Right renal pelvis (tissue), 4 donors: ENCODE measurements at places on chromosomes 3 and 15.

DNA sequence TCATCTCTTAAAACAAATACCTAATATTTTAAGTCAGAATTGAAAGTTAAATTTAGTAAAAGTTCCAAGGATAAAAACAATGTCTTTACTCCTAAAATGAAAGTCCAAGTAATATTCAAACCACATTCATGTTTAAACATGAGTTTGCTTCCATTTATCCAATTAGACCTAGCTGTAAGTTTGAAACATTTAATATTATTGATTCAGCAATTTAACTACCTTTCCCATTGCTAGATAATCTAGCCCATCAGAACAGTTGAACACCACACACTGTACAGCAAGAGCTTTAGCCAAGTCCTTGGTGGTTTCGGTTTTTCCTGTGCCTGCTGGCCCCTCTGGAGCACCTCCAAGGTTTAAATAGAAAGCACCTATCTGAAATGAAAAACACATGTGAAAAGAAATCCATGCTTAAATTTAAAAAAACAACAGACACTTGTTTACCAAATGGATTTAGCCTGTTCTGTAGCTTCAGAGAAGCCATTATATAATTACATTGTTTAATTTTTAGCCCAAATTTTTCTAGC, 97.8 kb downstream of the DNAH12 start:
- DNase-seq, result no peak

- no peak for DNase-seq
These were observed 9.7 kb upstream of the EIF4E3 start for GRCh38 chr3:71734881-71735280.

GRCh38 chr15:79812541-79812940, 84.3 kb downstream of the MTHFS start:
- no peak for DNase-seq

- DNase-seq, result no peak
These were observed 12.8 kb downstream of the SPTSSB start for GRCh38 chr3:161358488-161358887.

DNA sequence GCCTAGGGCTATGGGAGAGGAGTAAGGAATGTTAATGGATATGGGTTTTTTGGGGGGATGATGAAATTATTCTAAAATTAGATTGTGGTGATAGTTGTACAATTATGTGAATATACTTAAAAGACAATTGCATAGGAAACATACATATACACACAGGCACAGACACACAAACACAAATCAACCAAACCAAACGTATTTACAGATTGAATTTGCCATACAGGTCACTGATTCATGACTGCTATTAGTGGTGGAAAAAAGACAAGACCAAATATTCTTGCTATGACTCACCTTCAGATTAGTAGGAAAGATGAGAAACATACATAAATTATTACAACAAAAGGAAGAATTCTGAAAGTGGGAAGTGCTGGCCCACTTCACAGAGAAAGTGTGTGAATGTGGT, 85.3 kb downstream of the C3orf38 start:
- DNase-seq, result no peak

DNA sequence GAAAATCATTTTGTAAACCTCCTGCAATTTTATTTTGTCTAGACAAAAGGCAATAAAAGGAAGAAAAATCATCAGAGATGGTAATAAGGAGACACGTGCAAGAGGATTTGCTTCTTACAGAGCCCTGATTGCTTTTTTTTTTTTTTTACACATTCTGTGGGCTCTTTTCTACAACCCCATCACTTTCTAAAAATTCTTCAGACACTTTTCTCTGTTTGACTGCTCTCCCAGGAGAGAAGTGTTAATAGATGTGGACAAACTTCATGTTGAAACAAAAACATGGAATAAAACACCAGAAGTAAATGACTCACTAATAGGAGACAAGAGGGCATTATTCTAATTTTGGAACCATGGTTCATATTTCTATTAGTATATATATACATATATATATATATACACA, 114.4 kb upstream of the TPRG1 start:
- DNase-seq, result no peak

DNA sequence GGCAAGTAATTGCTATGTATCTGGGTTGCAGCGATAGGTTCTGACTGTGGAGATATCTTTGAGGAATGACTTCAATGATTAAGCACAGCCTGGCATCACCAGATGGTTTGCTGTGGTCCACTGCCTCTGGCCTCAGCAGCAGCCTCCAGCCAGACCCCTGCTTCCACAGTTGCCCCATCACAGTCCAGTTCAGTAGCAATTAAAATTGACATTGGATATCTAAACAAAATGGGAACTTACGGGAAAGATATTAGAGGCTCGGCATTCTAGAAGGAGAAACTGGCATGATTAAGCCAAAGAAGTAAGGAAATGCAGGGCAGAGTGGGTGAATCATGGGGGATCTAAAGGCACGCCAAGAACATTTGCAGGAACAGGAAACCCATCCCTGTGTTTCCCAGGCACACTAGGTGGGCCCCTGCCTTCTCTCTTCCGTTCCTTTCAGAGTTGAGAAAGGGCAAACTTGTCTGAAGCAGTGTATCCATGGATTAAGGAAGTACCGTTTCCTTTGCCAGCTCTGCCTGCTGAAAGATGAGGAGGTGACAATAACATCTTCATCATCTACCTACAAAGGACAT, 36.3 kb upstream of the SH3BP5 start:
- DNase-seq, result no peak

- DNase-seq, result no peak
These were observed 1.9 kb downstream of the DUOXA2 start for GRCh38 chr15:45116006-45116481.

GRCh38 chr3:79976466-79976865, 208.7 kb upstream of the ROBO1 start:
- DNase-seq, result no peak

GRCh38 chr15:42502477-42502876, 7.0 kb downstream of the SNAP23 start:
- DNase-seq, result no peak
